NCI-H2081 treated with DMSO at 0.1 percent for 48 hours (cell line): ENCODE measurements at places on chromosomes 12 and 14.

DNA sequence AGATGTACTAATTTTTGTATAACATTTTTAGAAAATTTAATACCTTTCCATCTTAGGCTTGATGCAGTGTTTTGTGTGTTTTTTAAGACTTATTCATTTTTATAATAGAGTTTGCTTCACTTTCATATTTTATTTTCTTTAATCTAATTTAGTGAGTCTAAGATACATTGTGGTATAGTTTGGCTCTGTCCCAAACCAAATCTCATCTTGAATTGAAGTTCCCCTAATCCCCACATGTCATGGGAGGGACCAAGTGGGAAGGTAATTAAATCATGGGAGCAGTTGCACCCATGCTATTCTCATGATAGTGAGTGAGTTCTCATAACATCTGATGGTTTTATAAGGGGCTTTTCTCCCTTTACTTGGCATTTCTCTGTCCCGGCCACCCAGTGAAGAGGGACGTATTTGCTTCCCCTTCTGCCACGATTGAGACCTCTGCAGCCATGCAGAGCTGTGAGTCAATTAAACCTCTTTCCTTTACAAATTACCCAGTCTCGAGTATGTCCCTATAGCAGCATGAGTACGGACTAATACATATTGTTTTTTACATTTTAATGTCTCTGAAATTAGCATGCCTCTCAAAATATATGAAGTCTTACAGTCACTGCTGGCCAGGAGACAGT is 34.9 kb downstream of the GABARAPL1 start:
- DNase-seq = no peak

DNA sequence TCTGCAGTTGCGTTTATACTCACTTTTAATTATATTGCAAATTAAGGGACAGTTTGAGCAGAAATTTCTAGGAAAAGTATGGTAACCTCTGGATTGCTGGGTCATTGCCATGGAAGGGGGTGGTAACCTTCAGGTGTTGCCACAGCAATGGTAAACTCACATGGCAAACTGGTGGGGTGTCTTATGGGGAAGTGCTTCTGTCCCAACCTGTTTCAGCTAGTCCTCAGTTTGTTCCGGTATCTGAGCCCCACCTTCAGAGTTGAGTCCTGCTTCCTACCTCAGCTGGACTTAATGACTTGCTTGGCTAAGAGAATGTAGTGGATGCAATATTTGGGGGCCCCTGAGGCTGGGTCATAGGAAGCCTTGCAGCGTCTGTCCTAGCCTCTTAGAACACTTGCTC is 7.3 kb upstream of the CLMN start:
- DNase-seq = no peak

- no peak for DNase-seq
These were observed 181.1 kb upstream of the HIF1A start for GRCh38 chr14:61513986-61514830.

DNA sequence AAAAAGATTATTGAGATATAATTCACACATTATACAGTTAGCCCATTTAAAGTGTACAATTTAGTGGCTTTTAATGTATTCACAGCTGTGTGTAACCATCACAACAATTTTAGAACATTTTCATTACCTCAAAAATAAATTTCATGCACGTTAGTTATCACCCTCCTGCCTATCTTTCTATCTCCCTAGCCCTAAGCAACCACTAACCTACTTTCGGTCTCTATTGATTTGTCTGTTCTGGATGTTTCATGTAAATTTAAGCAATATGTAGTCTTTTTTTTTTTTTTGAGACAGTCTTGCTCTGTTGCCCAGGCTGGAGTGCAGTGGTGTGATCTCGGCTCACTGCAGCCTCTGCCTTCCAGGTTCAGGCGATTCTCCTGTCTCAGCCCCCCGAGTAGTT is 439.4 kb downstream of the PCNX1 start:
- DNase-seq = no peak

- no peak for DNase-seq
These were observed 572.8 kb upstream of the STXBP6 start for GRCh38 chr14:25622763-25623162.

DNA sequence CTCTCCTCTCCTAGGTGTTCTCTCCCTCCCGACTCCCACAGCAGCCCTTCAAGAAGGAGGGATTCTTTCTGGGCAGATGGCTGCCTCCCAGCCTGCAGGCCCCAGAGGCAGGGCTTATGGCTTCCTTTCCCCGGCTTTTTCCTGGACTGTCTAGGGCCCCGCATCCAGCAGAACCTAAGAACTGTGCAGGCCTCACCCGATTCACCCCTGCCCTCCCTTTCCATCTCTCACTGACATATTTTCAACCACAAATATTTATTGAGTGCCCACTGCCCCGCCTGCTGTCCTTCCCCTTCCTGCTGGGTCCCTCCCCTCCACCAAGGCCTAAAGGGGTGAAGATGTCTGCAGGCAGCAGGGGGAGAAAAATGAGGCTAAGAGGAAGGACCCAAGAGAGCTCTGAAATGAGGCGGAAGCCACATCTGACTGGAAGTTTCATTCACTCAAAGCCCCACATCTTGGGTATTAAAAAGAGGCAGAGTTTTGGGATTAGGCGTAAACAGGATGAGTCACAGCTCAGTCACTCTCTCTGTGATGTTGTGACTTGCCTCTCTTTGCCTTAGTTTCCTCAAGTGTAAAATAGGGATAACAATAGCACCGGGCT is 2.9 kb downstream of the SCNN1A start:
- DNase-seq = peak; percentile 33

DNA sequence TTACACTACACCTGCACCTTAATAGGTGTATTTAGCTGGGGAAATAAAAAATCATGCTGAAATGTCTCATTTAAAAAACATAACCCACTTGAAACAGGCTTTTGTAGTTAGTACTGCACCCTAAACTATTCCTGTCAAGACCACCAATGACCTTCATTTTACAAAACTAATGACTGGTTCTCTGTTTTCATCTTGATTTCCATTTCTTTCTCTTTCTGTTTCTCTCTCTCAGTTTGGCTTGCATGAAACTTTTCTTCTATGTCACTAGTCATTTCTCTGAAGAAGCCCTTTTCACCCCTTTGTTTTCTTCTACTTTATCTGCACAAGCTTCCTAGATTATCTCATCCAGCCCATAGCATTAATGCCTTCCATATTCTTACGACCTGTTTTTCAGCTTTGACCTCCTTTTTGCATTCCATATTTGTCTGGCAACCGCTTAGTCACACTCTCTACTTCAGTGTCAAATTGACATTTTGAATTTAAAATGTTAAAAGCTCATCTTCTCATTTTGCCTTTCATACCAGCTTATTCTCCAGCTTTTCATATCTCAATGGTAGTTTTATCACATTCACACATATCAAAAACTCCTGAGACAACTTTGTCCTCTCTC is 32.7 kb upstream of the KLRF1 start:
- DNase-seq = no peak

GRCh38 chr12:1835211-1836131 is 15.1 kb downstream of the LRTM2 start:
- DNase-seq = no peak

- DNase-seq = no peak
These were observed 379.4 kb downstream of the RPS29 start for GRCh38 chr14:49206828-49207227.

- peak; percentile 36 for DNase-seq
These were observed 56.5 kb upstream of the KCNH3 start for GRCh38 chr12:49482095-49483051.

DNA sequence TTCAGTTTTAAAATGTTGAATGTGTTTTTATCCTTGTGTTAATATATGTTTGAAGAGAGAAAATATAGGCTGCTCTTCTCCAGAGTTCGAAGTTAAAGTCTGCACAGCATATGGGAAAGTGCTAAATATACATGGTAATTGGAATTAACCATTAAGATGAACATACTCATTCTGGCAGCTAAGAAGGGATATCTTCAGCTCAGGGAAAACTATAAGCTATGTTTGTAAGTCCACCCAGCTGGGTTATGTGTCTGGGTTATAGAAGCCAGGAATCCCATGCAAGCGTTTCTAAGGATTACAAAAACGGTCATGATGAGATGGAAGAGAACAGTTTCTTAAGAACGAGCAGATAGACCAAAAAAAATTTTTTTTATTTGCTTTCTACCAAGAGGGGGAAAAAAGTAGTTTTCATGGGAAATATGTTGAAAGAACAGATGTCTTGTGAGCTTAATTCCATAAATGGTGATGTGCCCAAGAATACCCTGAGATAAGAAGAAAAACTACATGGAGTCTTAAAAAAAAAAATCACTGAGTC is 198.9 kb downstream of the FBXL14 start:
- no peak for DNase-seq

- DNase-seq = no peak
These were observed 14.1 kb downstream of the ZFHX2 start for GRCh38 chr14:23537351-23538049.

DNA sequence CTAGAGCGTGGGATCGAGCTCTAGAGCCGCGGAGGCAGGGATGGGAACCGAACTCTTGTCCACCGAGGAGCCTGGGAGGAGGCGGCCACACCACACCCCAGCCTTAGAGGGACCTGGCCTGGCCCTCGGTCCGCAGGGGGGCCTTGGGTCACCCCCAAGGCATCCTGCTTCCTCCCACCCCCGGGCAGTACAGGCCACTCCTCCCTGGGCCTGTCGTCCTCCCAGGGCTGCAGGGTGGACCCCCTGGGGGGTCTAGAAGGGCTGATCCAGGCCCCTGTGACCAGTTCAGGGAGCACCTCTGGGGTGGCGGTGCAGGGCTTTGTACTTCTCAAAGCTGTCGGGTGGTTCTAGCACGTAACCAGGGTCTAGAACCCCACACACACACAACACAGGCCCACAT is 79.1 kb upstream of the FBRSL1 start:
- no peak for DNase-seq

DNA sequence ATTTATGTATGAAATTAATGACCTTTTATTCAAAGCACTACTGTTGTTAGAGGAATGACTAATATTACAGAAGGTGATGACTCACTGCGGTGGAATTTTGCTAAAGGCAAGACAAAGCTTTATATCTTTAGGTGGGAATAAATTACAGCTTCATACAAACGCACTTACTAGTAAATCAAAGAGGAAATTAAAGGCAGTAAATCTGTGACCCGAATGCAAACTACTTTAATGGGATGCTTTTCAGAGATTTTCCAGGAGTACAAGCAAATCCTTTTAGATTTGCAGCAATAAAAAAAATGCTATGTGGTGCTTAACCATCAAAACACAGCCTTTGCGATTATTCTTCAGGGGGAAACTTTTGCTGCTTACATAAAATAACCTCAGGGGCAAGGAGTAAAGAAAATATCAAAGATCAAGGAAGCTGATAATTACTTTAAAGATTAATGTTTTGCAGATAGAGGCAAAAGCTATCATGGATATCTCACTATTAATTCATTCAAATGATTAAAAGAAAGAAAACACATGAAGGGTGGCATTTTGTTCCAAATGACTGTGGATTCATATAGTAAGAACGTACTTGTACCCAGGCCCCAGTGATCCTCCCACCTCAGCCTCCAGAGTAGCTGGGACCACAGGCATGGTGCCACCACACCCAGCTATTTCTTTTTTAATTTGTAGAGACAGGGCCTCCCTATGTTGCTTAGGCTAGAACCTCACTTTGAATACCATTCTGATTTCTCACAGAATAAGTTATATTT is 98.9 kb downstream of the DENND5B start:
- DNase-seq = no peak

GRCh38 chr14:74360163-74360562 is 11.9 kb downstream of the VRTN start:
- DNase-seq = no peak

GRCh38 chr14:92866181-92866752 is 56.7 kb upstream of the CHGA start:
- no peak for DNase-seq

DNA sequence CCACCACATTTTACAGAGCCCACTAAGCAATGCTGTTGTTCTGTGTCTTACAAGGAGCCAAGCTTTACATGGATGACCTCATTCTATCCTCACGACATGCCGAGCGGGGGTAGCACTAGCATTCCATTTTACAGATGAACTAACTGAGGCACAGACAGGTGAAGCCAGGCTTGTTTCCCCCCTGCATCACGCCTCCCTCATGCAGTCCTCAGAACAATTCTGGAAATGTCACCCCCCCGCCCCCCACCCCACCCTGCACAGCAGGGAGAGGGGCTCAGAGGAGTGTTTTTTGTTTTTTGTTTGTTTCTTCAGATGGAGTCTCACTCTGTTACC is 1.5 kb downstream of the SLC8B1 start:
- DNase-seq = no peak

- no peak for DNase-seq
These were observed 2.4 kb downstream of the MYL2 start for GRCh38 chr12:110917961-110918360.

- no peak for DNase-seq
These were observed 1.6 kb downstream of the SIX4 start for GRCh38 chr14:60722357-60723115.

GRCh38 chr12:92827836-92828431 is 101.2 kb downstream of the EEA1 start:
- DNase-seq = no peak

DNA sequence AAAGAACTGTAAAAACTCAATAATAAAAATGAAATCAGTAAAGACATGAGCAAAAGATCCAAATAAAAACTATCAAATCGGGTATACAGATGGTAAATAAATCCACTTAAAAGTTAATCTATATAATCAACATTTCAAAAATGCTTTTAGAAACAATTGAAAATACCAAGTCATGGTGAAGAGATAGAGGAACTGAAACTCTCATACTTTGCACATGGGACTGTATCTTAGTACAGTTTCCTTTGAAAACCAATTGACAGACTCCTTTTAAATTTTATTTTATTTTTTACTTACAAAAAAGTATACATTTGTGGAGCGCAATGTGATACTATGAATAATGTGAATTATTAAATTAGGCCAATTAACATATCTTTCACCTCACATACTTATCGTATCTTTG is 98.6 kb upstream of the FAR2 start:
- no peak for DNase-seq

- peak; percentile 78 for DNase-seq
These were observed 12.9 kb upstream of the TUBA1A start for GRCh38 chr12:49201595-49202295.

DNA sequence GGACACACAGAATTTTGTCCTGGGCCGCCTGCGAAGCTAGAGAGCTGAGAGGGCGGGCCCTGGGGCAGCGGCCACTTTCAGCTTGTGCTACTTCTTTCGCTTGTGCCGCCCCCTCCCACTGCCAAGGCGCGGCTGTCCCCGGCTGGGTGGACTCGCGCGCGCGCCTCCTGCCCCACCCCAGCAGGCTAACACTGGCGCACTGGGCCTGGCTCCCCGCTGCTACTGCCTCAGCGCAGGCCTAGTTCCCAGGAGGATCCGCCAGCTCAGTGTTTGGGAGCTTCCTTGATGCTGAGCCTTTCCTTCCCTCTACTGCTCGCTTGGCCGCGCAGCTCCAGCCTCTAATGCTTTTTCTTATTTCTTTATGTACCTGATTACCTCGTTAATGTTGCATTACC is 27.4 kb upstream of the METAP2 start:
- no peak for DNase-seq

- no peak for DNase-seq
These were observed 89.1 kb downstream of the LRRK2 start for GRCh38 chr12:40313928-40314327.
